ENCODE measurements at places on chromosomes 11 and 22.

- DNase-seq, result no peak
Observed at GRCh38 chr11:128462922-128463321, 124.4 kb downstream of the ETS1 start.

DNA sequence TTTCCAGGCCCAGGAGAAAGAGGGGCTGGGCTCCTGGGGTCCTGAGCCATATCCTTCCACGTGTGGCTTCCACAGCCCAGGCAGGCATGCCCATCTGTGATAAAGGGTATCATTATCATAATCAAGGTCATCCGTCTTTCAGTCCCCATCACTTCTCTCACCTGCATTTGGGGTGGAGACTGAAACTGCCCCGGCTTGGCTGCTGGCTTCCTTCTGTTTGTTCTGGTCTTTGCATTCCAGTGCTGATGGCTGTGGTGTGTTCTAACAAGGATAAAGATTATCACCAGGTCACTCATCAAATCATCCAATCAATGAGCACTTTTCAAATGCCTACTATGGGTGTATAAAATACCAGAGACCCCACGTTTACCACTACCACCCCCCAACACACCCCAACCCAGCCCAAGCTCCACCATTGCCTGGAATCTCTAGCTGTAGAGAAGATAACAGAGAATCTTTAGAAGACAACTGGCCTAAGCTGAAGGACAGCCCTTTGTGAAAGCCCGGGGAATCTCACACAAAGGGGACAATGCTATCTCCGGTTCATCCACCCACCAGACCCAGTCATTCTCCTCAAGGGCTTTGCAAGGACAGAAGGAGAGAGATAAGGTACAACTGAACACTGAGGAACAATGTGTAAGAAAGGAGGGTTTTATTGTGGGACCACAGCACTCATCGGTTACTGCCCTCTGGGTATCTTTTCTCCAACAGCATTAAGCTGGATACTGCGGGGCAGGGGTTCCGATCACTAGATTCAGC is 54.9 kb downstream of the AHNAK start:
- no peak for DNase-seq

GRCh38 chr22:32644252-32645100 is 157.0 kb upstream of the TIMP3 start:
- peak; percentile 88 for DNase-seq

DNA sequence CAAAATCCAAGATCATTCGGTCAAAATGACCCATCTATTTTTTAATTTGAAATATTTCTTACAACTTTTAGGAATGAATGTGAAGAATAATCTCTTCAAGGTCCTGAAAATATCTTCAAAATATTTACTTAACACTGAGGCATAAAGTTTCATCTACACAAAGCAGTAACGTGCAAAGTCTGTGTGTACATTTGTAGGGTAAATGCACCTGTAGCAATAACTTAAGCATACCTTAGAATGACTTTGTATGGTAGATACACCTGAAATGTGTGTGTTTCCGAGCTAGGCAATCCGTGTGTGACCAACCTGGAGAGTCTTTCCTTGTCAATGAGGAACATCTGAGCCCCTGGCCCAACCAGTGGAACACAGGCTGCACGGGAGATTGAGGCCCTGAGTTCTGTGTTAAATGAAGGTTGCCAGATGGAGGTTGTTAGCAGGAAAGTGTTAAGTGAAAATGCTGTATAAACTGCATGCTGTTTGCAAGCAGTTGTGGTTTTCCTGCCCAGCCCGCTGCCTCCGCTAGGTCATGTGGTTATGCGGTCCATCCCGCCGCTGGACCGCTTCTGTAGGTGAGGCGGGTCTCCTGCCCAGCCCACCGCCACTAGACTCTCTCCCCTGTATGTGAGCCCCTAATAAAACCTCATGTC is 7.6 kb upstream of the CTR9 start:
- DNase-seq, result no peak

GRCh38 chr11:31810779-31811647 is at the start of gene PAX6:
Gene PAX6 (minus strand): TSS chr11:31811322. CDS start chr11:31806411, 4,911 bp downstream.
- DNase-seq, result peak; percentile 75

DNA sequence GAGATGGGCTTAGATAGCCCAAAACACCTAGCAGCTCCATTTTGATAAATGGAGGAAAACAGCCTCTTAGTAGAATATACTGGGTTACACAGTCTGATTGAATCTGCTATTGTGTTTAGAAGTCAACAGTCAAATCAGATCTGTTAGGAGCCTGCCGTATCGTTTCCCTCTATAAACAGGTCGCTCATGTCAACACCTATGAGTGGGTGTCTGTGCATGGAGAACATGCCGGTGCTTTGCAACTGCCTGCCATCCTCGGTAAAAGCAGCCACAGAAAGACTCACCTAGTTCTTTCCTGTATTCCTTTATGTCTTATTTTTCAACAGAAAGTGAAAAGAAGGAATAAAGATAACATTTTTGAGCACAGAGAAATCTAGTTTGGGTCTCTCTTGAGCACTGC is 99.4 kb downstream of the ETS1 start:
- DNase-seq, result no peak

DNA sequence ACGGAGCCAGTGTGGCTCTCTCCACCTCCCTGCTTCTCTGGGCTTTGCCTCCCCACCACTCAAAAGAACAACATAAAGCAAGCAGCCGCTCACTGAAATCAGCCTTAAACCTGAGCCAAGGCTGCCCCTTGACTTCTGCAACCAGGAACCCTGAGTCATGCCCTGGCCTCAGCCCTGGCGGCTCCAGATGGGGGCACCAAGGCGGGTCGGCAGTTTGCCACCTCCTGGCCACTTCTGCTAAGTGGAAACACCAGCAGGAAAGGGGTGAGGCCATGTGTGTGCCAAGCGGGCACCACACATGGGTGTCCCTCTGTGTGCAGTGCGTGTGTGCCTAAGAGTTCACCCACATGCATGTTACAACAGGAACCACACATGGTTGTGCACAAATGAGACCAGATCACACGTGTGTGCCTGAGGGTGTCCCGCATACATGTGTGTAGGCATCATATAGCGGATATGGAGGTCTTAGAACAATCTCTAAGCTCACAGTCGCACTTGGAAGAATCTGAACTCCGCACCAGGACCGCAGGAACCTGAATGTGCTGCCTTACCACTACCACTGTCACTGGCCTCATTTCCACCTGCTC is 221.2 kb downstream of the MN1 start:
- no peak for DNase-seq

- DNase-seq, result peak; percentile 73
Observed at GRCh38 chr22:33723915-33724314, 196.4 kb downstream of the LARGE1 start.

- no peak for DNase-seq
Observed at GRCh38 chr11:44524751-44525201, 40.7 kb upstream of the CD82 start.

- DNase-seq, result peak; percentile 57
Observed at GRCh38 chr11:115672999-115673411, 168.8 kb upstream of the CADM1 start.

DNA sequence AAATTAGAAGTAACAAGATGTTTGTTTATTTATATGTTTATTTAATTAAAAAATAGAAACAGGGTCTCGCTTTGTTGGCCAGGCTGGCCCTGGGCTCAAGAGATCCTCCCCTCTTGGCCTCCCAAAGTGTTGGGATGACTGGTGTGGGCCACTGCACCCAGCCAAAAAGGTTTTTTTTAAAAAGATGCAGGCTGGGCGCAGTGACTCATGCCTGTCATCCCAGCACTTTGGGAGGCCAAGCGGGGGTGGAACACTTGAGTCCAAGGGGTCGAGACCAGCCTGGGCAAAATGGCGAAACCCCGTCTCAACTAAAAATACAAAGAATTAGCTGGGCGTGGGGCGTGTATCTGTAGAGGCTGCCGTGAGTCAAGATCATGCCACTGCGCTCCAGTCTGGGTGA is 13.4 kb downstream of the DRD4 start:
- DNase-seq, result no peak

DNA sequence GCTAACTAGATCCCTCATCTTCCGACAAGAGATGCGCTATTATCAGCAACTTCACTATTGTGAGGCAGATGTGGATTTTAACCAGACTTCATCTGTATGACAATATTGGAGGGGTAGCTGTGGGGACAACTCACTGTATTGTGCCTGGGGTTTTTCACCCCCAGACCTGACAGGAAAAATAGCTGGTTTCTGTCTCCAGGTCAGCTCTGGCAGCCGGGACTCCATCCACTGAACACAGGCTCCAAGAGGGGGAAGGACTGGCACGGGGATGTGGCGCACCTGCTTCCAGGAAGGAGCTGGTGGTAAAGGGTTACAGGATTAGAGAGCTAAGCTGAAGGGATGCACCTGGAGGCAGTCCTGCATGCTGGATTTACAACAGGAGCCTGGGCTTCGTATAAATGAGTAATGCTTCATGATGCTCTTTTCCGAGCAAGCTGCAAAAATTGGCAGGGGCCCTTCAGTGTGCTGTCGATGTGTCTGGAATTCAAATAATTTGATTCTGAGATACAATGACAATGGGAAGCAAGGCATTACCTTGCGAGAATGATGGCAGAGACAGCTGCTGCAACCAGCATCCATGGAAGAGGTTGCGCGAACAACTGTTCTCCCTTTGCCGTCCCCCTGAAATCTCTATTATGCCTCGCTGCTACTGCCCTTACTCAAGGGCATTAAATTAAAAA is 49.5 kb downstream of the LMO2 start:
- DNase-seq, result no peak

DNA sequence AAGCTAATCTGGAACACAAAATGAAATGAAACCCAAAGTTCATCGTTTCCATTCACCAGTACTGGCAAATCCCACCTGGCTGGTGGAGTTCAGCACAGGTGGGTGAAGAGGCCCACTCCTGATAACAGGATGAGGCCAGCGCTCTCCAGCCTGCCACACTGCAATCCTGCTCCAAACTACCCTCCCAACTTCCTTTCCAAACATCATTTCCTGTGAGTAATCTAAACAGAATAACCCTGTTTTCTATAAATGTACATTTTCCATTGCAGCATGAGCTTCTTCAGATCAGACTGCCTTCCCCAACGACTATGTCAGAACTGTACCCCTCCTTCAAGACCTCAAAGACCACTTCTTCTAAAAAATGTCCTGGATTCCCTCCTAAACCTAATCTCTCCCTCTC is 15.9 kb upstream of the NFRKB start:
- DNase-seq, result no peak

DNA sequence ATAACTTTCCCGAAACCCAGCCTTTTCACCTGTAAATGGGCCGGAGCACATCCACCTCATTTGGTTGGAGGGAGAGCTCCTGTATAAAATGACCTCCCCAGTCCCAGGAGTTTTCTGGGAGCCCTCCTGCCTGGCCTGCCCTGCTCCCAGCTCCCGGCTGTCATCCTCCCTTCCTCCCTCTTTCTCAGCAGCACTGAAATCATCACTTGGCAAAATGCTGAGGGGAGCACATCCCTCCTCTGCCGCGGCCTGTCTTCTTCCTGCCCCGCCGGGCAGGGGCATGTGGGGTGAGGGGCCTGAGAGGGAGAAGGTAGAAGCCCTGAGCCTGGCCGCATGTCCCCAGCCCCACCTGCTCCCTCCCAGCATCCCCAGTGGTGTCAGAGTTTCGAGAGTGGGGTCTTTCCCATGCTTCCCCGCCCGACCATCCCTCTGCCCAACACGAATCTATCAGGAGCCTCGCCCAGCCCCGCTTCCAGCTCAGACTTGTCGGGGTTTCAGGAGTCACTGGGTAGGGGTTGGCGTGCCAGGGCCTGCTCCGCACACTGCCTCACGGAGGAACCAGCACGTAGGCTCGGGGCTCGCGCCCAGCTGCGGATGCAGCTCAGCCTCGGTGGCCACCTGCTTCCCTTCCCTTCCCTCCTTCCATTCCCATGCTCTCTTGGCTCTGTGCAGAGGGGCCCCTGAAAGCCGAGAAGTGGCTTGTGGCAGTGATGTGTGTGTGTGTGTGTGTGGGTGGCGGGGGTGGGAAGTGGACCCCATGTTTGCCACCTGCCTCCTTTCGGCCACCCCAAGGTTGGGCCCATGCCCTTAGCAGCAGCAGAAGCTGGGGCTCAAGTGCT is 37.1 kb downstream of the NECTIN1 start:
- no peak for DNase-seq

DNA sequence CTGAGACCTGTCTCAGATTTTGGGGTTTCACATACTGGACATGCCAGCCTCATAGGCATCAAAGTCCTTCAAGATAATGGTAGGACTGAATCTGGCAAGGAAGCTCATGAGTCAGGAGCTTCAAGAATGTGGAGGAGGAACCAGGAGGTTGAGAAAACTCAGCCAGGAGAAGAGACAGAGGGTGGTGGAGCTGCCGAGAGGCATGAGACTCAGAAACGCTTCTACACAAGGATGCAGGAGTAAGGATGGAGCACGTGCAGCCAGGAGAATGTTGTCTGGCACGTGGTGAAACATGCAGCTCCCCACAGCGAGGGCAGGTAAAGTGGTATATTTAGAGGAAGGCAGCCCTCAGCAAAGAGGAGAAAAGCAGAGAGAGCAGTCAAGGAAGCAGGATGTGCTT is 148.7 kb upstream of the ISX start:
- DNase-seq, result no peak

DNA sequence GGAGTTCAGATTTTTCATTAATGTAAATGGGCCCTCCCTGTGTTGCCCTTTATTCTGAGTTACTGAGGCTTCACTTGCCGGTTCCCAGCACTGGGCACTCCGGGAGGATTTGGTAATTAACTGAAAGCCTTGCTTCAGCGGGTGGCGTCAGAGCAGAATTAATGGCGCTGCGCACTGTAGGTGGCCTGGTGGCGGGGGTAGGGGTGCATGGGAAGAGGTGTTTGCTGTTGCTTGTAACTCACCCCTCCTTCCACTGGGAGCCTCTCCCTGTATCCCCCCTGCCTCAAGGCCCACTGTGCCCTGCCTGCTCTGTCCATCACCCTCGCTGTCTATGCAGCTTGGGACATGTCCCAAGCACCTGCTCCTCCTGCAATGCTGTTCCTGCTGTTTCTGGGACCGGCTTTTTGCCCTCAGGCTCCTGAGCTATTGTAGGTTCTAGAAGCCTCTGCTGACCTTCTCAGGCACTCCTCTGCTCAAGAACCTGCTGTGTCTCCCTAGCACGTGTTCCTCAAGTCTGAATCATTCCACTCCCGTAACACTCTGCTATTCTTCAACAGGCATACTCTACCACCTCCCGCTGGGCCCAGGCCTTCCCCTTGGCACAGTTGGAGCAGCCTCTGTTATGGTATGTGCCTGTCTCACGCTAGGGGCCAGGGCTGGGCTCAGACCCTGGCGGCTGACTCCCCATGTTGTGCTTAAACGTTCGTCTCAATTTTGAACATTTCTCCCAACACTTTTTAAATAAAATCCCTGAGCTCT is 24.4 kb downstream of the ARHGAP8 start:
- DNase-seq, result no peak

DNA sequence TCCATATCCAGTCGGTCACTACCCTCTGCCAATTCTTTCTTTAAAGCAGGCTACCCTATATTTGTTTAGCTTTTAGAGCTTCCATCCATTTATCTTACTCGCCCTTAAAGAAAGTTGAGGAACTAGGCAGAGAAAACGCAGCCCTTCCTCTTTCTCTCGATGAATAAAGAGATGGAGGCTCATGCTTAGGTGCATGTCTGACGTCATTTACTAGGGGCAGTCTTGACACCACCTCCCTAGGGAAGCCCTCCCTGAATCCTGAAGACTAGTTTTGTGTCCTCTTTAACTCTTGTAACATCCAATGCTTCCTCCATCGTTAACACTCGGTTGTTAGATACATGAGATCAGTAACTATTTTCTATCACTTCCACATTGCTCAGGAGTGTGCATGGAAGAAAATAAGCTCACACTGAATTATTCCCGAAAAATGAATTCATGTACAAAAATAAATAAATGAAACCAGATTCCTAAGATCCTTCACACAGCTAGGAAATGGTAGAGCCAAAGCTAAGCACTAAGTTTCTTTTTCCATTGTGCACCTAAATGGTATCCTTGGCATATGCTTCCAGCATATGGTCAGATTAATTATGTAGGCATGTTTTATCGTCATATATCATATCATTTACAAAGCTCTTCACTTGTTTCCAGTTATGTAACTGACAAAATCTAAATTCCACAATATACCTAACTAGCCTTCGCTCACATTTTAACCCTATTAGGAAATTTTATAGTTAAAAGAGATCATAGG is 291.2 kb downstream of the OPCML start:
- DNase-seq, result no peak

Measured in right cardiac atrium (tissue), 5 donors.